ENCODE measurements at places on chromosomes 1 and 21.

- no peak overlapping the region for H3K27ac ChIP-seq
- H3K36me3 ChIP-seq = peaks cover 25% of the 10 kb centered on the region
- H3K27me3 ChIP-seq = no peaks in the 10 kb centered on the region
- H3K4me1 ChIP-seq = no peaks in the 10 kb centered on the region
- H3K4me3 ChIP-seq = no peak overlapping the region
- DNase-seq = no peak
These were observed 66.1 kb downstream of the TTC3 start for GRCh38 chr21:37139154-37139553.

DNA sequence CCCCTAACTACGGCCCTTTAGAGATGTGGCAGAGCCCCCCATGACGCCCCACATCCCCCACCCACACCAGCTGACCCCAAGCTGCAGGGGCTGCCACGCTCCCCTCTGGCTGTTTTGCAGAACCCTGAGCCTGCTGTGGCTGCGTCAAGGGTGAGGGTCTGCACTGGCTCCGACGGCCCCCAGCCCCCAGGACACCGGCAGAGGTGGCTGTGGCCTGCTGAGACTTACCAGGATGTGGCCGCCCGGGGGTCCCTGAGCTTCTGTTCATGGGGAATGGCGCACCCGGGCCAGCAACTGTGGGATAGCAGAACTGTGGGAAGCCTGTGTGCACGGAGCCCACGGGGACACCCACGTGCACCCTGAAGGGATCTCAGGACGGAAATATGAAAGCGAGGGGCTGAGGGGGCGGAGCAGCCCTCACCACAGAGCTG, 12.8 kb upstream of the RNF223 start:
- peaks cover 2% of the 10 kb centered on the region for H3K4me1 ChIP-seq
- no peak overlapping the region for H3K27ac ChIP-seq
- DNase-seq = no peak
- H3K36me3 ChIP-seq = no peaks in the 10 kb centered on the region

GRCh38 chr1:212007886-212008285, 27.5 kb downstream of the INTS7 start:
- peaks cover 3% of the 10 kb centered on the region for H3K4me1 ChIP-seq
- no peak overlapping the region for H3K27ac ChIP-seq
- H3K4me3 ChIP-seq = no peak overlapping the region
- peaks cover 12% of the 10 kb centered on the region for H3K36me3 ChIP-seq

- H3K27ac ChIP-seq = no peak overlapping the region
- H3K36me3 ChIP-seq = no peaks in the 10 kb centered on the region
- no peak overlapping the region for H3K4me3 ChIP-seq
These were observed 9.7 kb upstream of the NPPB start for GRCh38 chr1:11868331-11868980.

Measured in natural killer cell treated with Interleukin-12 subunit alpha and Interleukin-12 subunit beta and Interleukin-15 and Interleukin-18, amount 100 ng/mL, for 72 hours (primary cell).